H1 (cell line): ENCODE measurements at places on chromosomes 3 and 15.

GRCh38 chr15:72873379-72874233, 90.0 kb upstream of the ADPGK start:
- no peak for DNase-seq

- no peak for DNase-seq
Measured at GRCh38 chr3:72914383-72914782, 26.5 kb downstream of the GXYLT2 start.

DNA sequence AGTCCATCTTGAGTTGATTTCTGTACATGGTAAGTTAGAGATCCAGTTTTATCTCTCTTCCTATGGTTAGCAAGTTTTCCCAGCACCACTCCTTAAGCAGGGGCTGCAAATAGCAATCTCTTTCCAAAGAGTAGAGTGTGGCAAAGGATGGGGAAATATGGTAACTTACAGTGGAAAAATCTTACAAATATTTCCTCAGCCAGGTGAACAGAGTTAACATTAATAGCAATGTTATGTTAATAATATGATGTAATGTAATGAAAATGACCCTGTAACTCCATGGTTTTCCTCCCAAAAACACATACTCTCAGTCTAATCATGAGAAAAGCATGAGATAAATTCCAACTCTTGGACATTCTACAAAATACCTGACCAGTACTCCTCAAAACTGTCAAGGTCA, 30.4 kb downstream of the FSIP1 start:
- DNase-seq, result no peak

GRCh38 chr3:13552857-13553652, 4.1 kb downstream of the FBLN2 start:
- DNase-seq, result no peak

- no peak for DNase-seq
Measured at GRCh38 chr3:79204351-79204750, 563.4 kb downstream of the ROBO1 start.

GRCh38 chr3:9582332-9582731, 28.7 kb upstream of the LHFPL4 start:
- no peak for DNase-seq

GRCh38 chr3:30657914-30658313, 51.5 kb downstream of the TGFBR2 start:
- no peak for DNase-seq

GRCh38 chr3:33074217-33075067, 22.5 kb downstream of the GLB1 start:
- peak; percentile 76 for DNase-seq

- DNase-seq, result no peak
Measured at GRCh38 chr3:127986803-127987202, 65.4 kb upstream of the SEC61A1 start.

- DNase-seq, result no peak
Measured at GRCh38 chr3:195255176-195255500, 15.8 kb downstream of the XXYLT1 start.

DNA sequence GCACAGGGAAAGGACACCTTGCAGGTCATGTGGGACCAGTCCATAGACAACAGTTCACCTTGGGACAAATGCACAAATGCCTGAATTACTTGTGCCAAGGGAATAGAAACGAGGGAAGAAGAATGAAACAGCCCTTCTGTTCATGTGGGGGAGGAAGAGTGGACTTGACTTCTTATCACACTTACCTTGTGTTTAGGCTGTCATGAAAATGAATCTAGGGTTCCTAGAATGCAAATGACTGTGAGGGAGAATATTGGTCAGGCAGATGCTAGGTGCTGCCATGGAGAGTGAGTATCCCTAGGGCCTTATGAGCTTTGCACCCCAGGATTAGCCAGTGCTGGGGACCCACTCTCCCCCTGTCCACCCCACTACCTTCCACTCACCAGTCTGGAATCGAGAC, 11.0 kb upstream of the PRKAR2A start:
- DNase-seq, result no peak

DNA sequence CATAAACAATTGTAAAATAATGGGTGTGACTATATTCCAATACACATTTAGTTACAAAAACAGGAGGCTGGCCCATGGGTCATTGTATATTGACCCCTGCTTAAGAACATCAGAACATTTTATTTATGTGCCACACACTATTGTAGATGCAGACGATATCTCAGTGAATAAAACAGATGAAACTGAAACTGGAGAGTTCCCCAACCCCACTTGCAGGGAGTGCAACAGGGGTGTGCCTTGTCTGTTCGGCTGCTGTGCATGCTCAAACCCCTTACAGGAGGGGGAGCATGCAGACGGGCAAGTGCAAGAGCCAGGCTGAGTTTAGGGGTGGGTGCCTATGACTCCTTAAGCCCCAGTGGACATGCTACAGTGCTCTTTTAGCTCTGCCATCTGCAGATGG, 509.6 kb downstream of the IGSF11 start:
- DNase-seq, result no peak

DNA sequence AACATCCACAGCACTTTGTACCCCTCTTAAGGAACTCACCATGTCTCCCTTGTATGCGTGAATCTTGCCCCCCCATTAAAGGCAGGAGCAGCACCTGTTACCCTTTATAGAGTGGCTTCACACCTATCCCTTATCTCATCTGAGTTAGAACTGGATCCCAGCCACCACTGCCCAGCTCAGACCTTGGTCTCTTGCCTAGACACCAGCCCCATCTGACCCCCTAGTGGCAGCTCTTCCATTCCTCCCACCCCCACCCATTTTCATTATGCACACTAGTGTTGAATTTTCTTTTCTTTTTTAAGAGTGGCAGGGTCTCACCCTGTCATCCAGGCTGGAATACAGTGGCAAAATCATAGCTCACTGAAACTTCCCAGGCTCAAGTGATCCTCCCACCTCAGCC, 3.2 kb upstream of the ZFYVE19 start:
- no peak for DNase-seq

DNA sequence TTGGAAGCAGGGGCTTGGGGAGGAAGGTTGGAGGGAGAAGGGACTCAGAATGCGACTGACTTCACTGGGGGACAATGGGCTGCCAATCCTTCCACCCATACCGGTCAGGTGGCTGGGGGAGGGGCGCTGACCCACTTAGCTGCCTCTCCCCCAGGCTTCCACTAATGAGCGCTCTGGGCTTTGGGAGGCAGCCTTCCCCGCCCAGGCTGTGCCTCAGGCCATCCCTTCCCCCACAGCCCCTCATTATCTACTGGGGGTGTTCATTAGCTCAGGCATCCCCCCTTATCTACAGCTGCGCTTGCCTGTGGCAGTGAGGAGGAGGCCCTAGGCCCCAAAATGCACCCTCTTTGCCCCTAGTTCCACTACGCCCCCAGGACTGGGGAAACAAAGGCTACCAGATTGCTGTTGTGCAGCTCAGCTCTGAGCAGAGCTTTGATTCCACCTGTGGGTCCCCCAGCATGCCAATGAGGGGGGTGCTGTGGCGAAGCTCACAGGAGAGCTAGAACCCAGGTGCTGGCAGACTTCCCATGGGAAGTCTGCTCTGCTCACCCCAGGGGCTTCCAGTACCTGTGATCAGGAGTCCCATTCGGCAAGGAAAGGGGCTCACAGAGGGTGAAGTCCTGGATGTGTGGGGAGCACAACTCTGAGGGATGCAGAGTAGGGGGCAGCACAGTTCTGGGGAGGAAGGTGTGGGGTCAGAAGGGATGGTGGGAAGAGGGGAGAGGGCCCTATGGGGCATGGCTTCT, 29.4 kb upstream of the SEMA3F start:
- DNase-seq, result no peak

DNA sequence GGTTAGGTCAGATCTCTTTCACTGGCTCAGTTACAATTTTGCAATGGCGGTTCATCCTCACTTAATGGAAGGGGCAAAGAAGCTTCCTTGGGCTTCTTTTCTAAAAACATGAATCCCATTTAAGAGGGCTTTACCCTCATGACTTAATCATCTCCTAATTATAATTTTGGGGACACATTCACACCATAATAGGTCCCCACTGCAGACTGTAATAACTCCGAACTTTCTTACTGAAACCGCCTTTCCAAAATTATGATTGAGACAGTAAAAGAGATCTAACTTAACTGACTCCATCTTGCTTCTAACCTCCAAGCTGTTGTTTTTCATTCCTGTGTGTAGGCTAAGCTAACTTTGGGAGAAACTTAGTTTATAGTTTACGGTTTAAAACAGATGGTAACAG, 33.3 kb upstream of the C15orf39 start:
- no peak for DNase-seq

DNA sequence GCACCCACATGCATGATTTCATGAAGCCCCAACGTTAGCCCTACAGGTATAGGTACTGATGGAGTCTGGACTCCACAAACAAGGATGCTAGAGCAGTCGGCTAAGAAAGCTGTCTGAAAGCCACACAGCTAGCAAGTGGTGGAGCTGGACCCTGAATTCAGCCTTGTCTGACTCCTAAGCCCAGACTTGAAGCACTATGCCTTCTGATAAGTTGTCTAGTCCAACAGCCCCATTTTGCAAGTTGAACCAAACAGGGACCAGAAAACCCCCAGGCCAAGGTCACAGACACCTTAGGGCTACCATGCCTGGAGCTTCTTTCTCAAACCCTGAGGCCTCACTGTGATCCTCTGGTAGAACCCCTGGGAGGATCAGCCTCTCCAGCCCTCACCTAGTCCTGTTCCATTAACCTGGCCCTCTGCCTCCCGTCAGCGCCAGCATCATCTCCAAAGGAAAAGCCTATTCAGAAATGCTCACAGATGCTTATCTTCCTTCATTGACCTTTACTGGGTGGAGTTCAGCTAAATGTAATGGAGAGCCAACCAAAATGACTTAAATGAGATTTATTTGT, 1.7 kb upstream of the SLCO2A1 start:
- DNase-seq, result no peak

- DNase-seq, result no peak
Measured at GRCh38 chr15:45458746-45459403, 63.7 kb downstream of the SLC30A4 start.

DNA sequence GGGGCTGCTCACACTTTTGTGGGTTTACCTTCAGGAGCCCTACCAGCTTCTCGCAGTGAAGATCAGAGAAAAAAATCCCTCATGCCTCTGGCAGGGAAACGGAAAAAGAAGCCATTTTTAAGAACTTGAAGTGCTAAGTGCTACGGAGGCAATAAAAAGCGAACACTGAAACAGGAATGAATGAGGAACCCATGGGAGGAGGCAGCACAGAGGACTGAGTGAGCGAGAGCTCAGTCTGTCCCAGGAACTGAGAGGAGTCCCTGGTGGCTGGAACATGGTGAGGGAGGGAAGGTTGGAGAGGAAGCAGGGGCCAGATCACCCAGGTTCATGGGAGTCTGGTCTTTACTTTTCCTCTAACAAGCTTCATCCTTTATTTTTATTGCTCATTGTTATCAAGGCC, 228.1 kb upstream of the PROK2 start:
- DNase-seq, result no peak

GRCh38 chr3:152199102-152199840, 69.5 kb upstream of the MBNL1 start:
- no peak for DNase-seq

DNA sequence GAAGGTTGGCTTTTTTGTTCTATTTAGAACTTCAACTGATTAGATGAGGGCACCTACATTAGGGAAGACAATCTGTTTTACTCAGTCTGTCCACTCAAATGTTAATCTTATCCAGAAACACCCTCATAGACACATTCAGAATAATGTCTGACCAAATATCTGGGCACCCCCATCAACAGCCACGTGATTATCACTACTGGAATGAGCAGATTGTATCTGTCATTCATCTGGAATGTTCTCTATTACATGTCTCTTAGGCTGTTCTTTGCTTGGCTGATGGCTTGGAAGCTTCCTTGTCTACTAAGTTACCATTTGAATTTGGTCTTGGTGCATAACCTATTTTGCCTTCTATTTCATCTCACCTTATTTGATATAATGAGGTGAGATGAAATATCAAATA, 15.7 kb upstream of the LRRC58 start:
- DNase-seq, result no peak

- no peak for DNase-seq
Measured at GRCh38 chr3:31364711-31365110, 168.0 kb upstream of the STT3B start.

GRCh38 chr15:52858782-52859176, 68.6 kb upstream of the ONECUT1 start:
- no peak for DNase-seq

DNA sequence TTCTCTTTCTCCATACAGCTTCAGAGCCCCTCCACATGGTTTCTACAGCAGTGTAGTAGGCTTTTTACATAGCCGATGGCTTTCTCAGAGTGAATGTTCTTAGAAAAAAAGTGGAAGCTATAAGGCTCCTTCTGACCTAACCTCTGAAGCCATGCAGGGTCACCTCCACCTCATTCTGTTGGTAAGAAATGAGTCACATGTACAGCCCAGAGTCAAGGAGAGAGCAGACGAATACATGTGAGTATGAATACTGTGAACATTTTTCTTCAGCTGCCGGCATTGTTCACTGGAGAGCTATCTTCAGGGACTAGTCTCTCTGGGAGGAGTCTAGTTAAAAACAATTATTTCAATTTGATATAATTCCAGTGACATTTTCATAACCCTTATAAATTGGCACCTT, 68.2 kb upstream of the THRB start:
- no peak for DNase-seq

GRCh38 chr3:81743096-81744025, 18.1 kb downstream of the GBE1 start:
- DNase-seq, result no peak

- DNase-seq, result no peak
Measured at GRCh38 chr3:97952280-97952679, 20.0 kb downstream of the RIOX2 start.

DNA sequence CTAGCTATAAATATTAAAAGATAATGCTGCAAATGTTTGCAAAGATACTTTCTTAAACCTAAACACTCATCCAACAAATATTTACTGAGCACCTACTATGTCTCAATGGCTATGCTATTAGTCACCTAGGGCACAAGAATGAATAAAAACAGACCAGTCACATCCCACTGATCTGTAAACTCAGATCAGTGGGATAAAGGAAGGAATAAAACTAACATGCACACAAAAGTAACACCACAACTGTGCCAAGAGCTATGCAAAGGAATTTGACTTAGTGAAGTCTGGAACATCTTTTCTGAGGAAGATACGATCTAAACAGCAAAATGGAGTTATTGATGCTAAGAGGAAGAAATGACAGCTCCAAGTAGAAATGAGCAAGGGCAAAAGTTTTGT, 56.6 kb downstream of the CBLB start:
- no peak for DNase-seq

GRCh38 chr3:117748131-117748530, 1038.6 kb downstream of the TUSC7 start:
- DNase-seq, result no peak

- DNase-seq, result no peak
Measured at GRCh38 chr15:76996526-76997401, 1.8 kb downstream of the PSTPIP1 start.

DNA sequence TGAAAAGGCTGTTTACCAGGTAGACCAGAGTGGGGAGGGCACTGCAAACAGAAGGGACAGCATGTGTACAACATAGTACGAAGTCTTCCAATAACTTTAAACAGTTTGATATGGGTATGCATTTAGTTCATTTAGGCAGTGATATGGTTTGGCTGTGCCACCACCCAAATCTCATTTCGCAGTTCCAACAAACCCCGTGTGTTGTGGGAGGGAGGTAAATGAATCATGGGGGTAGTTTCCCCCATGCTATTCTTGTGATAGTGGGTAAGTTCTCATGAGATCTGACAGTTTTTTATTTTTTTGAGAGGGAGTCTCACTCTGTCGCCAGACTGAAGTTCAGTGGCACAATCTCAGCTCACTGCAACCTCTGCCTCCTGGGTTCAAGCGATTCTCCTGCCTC, 7.6 kb upstream of the RAMAC start:
- no peak for DNase-seq
